Sigmoid colon (tissue), 7 donors: ENCODE measurements at places on chromosomes 5 and 9. TPM values are rescaled to one million over a fixed set of nuclear protein-coding genes. Genes with fewer than 3 reads are reported as not detected.

- no peak for DNase-seq
Measured at GRCh38 chr9:104682642-104683041, 11.7 kb upstream of the OR13D1 start.

GRCh38 chr9:18890372-18890771 lies 142.6 kb downstream of the SAXO1 start:
- DNase-seq: no peak

Gene PHF24
- 2.2 TPM for total RNA-seq

DNA sequence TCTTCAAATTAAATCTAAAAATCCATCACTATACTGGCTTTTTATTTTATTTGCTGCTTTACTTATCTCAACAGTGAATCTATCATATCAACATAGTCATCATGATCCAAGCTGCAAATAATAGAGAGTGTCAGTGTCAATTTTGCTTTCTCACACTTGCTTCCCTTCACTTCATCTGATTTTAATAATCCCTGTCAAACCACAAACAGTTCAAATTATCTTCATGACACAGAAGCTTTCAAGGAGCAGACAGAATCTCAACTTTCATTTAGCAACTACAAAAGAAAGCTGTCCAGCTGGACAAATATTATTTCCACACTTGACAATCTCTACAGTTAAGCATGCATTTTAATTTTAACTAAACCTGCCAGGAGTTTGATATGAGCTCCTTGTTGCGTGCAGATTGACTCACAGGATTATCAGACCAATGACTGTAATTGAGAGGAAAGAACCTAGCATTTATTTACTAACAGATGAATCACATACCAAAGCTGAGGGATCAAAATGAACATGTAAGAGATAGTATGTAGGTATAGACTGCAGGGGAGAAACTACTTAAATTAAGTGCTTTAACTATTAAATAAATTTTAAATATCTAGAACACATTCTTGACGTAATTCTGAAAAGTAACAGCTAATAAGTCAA lies 56.0 kb downstream of the KIAA0825 start:
- no peak for DNase-seq

DNA sequence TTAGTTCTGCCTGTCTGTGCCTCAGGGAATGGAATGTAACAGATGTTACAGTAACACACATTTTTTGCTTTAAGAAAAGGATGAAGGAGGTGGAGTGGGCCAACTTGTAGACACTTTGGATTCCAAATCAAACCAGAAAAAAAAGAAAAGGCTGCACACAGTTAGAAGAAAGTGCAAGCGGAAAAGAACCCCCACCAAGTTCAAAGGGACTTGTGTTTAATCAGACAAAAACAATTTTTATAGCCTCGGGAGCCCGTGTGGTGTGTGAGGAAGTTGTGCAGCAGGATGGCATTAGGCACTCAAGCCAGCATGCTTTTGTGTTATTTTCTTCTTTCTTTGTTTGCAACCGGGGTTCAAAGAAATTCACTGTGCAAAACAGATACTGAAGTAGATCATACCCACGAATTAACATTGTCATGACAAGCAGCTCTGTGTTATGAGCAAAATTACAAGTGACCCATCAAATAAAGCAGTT lies 189.5 kb downstream of the SEMA5A start:
- DNase-seq: no peak

Gene PKN3
- total RNA-seq: 3.0 TPM

GRCh38 chr5:981456-981855 lies 27.1 kb upstream of the NKD2 start:
- peak; percentile 70 for DNase-seq

Gene ABLIM3
- 16.1 TPM for total RNA-seq

GRCh38 chr9:114061292-114061691 lies 16.8 kb downstream of the AMBP start:
- DNase-seq: no peak

DNA sequence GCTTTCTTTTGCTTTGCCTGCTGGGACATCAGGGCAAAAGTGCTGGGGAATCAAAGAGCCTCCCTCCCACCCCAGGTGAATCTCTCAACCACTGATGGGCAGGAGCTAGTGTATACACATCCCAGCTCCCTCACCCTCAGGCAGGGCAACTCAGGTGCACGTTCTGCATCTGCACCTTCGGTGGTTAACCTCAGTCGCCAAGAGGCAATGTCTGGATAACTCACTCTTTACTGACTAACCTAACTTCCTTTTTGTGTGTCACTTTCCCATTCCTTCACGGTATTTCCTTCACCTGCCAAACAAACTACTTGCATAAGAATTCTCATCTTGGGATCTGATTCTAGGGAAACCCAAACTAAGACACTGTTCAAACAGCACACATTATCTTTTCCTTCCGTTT lies 26.3 kb downstream of the CNTFR start:
- DNase-seq: no peak

DNA sequence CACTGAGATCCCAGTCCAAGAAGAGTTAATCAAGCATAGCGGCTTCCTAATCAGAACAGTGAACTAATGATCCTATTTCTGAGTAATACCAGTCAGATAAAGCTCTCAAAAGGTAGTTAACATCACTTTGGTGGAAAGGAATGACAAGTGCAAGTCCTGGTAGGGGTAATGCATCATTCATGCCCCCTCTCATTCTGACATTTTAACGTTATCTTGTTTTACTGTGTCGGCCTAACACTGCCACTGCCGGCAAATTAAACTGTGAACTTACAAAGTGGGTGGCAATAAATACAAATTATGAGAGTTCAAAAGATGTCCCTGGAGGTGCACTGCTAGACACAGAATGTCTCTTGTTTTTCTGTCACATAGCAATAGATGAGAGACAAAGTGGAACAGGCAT lies 131.6 kb downstream of the EBF1 start:
- no peak for DNase-seq

- DNase-seq: no peak
Measured at GRCh38 chr9:79858508-79858907, 286.7 kb downstream of the TLE4 start.

DNA sequence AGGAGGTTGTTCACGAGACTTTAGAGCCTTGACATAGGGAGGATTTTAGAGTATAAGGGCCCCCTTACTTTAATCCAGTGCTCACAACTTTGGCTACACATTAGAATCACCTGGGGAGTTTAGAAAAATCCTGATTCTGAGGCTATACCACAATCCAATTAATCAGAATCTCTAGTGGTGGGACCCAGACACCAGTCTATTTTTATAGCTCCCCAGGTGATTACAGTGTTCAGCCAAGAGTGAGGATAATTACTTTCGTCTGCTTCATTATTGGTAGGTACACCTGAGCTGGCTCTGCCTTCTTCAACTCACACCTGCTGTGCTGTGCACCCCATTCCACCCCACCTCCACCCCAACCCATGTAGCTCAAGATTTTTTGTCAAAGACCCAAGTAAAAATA lies 141.3 kb upstream of the EPB41L4A start:
- no peak for DNase-seq

DNA sequence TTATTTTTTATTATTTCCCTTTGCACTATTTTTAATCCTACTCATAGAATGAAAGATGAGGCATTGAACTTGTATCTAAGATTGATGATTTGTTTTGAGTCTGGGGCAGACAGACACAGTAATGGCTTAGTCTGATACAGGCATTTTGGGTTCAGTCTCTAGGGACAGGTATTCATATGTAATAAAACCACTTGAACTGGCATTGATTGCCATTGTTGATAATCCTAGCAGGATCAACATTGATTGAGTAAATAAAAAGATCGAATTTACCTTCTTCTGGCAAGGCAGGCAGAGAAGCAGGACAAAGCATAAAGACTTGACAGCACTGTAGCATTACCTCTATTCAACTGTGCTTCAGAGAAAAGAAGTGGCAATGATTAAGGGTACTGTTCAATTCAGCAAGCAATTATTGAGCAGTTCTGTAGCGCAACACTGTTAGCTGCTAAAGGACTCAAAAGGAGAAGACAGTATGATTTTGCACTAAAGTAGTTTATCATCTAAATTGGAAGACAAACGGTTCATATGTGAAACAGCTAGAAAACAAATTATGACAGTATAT lies 144.4 kb downstream of the COMMD10 start:
- no peak for DNase-seq

GRCh38 chr5:141430332-141431113 lies at the start of gene PCDHGA12:
TSS of gene PCDHGA12 (plus strand) at chr5:141430507. CDS start at chr5:141430760, 253 bp downstream.
- no peak for DNase-seq

DNA sequence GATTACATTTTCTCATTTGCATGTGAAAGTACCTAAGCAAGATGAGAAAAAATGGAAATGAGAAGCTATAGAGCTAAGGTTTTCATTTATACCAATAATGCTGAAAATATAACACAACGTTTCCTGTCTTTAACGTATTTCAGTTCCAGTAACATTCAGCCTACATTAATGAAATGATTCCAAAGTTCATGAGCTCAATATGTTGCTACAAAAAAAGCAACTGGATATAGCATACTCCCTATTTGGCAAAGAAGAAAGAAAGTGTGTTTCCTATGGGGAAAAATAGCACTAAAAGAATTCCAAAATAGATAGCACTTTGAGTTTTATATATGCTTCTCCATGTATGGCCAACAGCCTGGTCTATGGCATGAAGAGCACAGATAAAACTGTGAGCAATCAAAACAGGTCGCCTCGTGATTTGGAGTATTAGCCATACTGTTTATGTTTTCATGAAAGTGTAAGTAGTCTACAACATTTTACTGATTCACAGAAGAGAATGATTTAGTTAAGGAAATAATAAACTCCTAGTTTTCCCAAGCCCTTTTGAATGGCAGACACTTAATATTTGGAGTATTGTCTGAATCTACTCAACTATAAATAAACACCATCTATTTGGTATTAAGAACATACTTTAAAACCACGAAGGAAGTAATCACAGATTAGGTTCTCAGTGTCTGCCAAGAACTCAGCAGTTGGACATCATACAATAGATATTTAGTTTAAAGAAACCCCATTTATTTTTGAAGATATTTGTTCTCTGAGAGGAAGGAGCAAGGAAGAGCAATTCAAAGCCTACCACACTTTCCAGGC lies 258.7 kb upstream of the RASA1 start:
- DNase-seq: no peak

Gene SH2D3C
- 7.2 TPM for total RNA-seq

DNA sequence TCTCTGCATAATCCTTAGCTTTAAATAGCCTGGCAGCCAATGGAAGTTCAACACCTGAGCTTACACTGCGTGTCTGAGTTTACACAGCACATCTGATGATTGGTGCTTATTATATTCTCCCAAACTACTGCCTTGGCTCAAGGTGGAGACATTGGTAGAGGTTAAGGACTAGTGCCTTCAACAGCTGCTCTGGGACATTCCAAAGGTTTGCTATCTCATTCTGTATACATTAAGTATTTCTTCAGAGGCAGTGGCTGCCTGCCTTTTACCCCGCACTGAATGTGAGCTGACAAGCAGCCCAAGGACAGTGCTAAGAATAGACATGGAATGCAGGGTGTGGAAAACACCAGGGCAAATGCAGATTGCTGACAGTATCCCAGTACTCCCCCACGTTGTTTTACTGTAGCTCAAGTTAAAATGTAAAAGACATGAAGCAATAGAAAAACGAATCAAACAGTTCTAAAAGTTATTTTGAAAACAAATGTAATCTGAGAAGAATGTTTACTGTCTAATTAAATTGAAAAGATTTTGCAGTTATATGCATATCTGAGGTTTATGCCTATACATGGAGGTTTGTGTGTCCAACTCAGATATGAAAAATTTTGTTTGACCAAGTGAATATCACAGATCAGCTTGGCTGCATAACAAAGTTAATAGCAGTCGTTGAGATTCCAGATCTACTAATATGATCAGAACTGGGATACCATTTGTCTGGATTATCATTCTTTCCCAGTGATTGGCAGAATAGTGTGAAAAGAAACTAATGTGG lies 1.8 kb downstream of the HSPB3 start:
- no peak for DNase-seq

Gene FAM169A
- total RNA-seq: 0.95 TPM

DNA sequence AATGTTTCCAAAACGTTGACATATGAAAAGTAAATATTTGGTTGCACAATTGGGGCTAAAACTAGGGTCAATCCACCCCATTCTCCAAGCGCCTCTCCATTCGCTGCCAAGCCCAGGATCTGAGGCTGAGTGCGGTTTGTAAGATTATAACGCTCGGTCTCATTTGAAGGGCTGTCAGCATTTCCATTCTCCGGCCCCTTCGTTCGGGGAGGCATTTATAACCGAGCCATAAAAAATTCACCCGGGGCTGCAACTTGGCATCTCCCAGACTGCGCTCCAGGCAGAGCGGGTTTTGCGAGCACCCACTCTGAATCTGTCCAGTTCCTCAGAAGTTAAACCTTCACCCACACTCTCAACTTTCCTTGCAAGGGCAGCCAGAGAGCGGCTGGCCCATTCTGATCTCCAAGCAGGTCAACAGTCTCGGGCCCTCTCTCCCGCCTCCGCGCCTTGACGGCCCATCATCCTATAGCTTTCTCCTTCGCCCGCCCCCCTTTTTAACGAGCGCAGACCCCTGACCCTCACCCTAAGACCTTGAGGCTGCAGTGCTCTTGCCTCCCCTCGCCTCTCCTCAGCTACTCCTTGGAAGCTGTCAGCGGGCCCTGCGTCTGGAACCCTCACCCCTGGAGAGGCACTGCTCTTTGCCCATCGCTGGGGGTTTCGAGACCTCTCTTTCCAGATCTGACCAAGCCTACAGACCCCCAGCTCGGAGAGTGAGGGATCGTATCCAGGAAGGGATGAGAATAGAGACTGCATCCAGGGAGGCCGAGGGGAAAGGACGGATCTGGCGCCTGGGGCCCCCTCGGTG lies 1.1 kb downstream of the SLIT3 start:
- DNase-seq: peak; percentile 73

Gene C9orf43
- total RNA-seq: 0.55 TPM

DNA sequence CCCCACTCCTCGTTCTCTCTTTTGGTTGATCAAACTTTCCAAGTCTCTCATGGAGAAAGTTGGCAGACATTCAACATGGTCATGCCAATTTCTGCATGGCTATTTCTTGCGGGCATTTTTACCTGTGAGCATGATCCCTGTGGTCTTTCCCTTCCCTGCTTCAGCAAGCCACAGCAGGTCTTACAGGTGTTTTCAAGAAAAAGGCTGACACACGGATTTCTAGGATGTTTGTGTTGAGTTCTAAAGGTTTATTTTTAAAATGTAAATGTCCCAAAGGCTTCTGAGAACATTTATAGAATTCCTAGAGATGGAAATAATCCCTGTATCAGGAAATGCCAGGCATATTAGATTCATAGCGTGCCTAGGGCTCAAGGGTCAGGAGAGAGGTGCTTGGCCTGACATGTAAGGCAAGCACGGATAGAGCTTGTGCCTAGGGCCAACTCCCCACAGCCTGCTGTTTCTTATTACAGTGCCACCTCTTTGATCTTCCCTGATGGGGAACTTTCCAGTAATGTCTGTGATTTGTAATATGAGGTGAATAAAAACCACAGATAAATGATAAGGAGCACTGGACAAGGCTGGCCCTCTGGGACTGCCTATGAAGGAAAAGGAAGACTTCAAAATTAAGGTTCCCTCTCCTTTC lies 79.8 kb downstream of the MUSK start:
- DNase-seq: no peak

- DNase-seq: no peak
Measured at GRCh38 chr9:127694890-127695720, 11.7 kb upstream of the CFAP157 start.

Gene ZBTB34
- total RNA-seq: 9.8 TPM

Gene TTC23L
- 0.28 TPM for total RNA-seq

Gene DMRTA1
- 2.1 TPM for total RNA-seq
